Activated naive CD8-positive, alpha-beta T cell treated with anti-CD3 and anti-CD28 coated beads, Interleukin-2, amount 10 ng/mL, durations not matched to agents 7 days and 5 days (primary cell): ENCODE measurements at places on chromosomes 5 and 9. TPM values are rescaled to one million over a fixed set of nuclear protein-coding genes. Genes with fewer than 3 reads are reported as not detected.
A peak's percentile ranks its signal among the peaks of the same experiment; 100 is the strongest.

DNA sequence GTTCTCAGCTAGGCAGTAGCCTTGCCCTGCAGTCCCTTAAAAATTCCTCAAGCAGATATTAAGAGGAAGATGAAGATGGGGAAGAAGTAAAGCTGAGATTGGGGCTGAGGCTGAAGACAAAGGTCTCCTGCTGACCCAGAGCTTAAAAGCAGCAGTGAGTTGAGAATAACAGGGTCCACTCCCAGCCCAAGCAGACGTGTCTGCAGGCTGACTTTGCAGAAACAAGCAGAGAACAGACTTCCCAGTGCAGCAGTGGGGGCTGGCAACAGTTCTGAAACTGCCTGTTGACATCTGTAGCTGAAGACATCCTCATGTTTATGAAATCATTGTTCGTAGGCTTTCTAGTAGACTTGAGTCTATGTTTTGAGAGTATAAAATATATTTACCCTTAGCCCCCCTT, 1.1 kb downstream of the CTXN3 start:
- DNase-seq: no peak

Gene COL23A1
- 0.60 TPM for total RNA-seq

- no peak for DNase-seq
Observed at GRCh38 chr9:111147041-111147440, 108.8 kb upstream of the LPAR1 start.

DNA sequence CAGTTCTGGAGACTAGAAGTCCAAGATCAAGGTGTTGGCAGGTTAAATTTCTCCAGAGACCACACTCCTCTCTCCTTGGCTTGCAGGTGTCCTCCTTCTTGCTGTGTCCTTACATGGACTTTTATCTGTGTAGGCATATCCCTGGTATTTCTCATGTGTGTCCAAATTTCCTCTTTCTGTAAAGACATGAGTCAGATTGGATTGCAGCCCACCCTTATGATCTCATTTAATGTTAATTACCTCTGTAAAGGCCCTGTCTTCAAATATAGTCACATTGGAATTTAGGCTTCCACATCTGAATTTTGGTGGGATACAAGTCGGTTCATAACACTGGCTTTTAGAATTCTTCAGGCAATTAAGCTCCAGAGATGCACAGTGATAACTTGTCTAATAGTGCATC, 322.2 kb upstream of the GRIA1 start:
- no peak for DNase-seq

DNA sequence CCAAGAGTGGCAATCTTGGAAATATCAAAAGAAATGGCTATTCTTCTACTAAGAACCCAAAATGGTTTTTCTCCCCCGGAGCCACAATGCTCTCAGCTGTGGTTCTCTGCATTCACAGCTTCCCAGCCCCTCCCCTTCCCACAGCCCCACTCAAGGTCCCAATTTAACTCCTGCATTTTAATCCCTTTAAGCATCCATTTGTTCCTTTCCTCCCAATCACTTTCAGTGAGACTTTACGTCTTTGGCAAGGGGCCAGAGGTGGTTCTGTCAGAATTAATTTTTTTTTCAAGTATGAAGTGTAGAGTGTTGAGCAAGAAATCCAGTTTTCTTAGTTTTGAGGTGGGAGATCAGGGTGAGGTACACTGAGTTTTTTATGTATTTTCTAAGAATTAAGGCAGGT, 256.9 kb downstream of the GLIS3 start:
- no peak for DNase-seq

GRCh38 chr9:129242191-129242941, 64.3 kb upstream of the IER5L start:
- peak; percentile 22 for DNase-seq

- no peak for DNase-seq
Observed at GRCh38 chr5:68754536-68754935, 339.3 kb upstream of the SLC30A5 start.

- DNase-seq: no peak
Observed at GRCh38 chr9:82148901-82149461, 160.4 kb downstream of the SPATA31D1 start.

GRCh38 chr9:115300874-115301273, 182.9 kb upstream of the TNC start:
- no peak for DNase-seq

GRCh38 chr5:157116483-157116954, 7.7 kb upstream of the HAVCR2 start:
- no peak for DNase-seq

- DNase-seq: no peak
Observed at GRCh38 chr5:33762859-33763258, 128.9 kb downstream of the ADAMTS12 start.

Gene CTSV
- 0.45 TPM for total RNA-seq

DNA sequence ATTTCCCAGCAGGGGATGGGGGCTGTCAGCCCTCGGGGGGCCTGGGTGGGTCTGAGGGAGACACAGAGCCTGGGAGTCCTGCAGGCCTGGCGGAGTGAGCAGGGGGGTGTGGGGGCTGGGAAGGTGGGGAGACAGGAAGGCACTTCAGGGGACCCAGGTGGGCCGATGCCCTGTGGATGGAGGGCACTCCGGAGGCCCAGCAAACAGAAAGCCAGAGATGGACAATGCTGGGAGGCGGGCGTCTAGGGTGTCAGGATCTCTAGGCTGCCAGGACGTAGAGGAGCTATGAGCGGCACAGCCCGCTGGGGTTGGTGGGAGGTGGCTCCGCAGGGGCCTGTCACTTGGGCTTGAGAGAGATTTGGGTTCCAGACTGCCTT, 87.6 kb upstream of the COL5A1 start:
- DNase-seq: no peak

Gene LEAP2
- total RNA-seq: 4.4 TPM

DNA sequence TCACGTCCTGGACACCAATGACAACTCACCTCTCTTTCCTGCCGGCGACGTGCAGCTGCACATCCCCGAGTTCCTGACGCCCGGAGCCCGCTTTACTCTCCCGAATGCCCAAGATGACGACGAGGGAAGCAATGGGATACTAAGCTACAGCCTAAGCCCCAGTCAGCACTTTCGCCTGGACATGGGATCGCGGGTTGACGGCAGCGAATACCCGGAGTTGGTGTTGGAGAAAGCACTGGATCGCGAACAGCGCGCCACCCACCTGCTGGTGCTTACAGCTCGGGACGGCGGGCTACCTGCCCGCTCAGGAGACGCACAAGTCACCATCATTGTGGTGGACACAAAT, 1.1 kb downstream of the PCDHAC1 start:
- DNase-seq: no peak
